ENCODE measurements at places on chromosomes 1 and 21. TPM values are rescaled to one million over a fixed set of nuclear protein-coding genes. Genes with fewer than 3 reads are reported as not detected.

DNA sequence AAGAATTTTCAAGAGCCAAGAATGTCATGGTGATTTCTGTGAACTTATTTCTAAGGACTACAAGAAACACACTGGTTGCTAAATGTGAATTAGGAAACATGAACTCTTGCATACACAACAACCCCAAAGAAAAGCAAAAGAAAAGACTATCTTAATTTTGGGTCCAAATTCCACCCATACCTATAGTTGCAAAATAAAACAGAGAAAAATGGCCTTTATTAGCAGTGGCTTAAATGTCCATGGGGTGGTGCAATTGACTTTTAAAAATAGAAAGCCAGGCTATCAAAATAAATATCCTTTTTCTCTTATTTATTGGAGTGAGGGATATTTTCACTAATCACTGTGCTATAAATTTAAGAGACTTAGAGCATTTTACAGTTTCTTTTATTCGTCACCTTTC is 80.9 kb upstream of the DPYD start:
- H3K27ac ChIP-seq: no peak overlapping the region
- H3K4me3 ChIP-seq: no peak overlapping the region
- H3K4me1 ChIP-seq: no peaks in the 10 kb centered on the region
- H3K27me3 ChIP-seq: no peaks in the 10 kb centered on the region
- H3K36me3 ChIP-seq: no peaks in the 10 kb centered on the region

DNA sequence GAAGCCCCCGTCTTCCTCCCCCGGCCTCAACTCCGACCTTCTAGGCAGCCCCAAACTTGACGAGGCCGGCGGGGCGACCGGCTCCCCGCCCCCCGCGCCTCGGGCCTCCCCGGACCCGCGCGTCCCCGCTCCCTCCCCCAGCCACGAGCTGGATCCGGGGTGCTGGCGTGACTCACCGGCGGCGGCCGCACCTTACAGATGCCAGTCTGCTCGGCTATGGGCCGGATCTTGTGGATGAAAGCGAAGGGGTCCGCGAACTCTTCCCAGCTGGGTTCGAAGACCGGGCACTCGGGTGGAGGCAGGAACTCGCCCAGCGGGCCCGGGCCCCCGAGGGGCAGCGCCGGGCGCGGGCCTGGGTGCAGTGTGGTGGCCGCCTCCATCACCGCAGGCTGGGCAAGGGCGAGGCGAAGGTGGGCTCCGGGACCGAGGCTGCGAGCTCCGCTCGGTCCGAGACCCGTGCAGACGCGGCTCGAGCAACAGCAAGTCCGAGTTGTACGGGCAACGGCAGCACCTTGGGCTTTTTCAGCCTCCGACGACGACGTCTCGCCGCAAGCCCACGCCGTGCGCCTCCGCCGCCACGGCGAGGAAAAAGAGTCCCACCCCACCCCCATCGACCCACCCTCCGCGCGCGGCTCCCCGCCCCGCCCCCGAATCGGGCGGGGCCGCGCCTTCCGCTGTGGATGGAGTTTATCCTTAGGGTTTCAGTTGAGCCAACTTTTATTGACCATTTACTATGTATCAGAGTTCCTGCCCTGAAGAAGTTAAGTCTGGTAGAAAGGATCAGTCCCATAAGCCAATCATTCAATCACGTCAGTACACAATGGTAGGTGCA is at the start of gene KDM5B:
KDM5B (minus strand) TSS at position 496 of the 832 bp plus-strand sequence; CDS start at position 380, 116 bp downstream.
- peaks cover 8% of the 10 kb centered on the region for H3K4me1 ChIP-seq
- H3K4me3 ChIP-seq: peak within 1 kb of the TSS; percentile 95
- no peaks in the 10 kb centered on the region for H3K36me3 ChIP-seq

DNA sequence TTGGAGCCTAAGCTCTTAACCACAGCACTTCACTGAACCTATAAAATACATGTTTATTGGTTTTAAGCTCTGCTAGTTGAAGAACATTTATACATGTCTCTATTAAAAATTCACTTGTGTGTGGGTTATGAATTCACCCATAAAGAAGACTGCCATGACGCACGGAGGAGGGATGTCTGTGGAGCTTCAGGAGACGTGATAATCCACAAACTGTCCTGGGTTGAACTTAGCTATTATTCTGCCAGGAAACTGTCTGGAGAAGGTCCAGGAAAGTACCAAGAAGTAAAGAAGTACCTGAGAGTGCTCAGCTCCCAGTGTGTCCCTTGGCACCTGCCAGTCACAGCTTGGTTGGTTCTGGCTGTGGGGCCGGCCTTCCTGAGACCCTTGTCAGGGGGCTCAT is 56.3 kb downstream of the DDR2 start:
- no peaks in the 10 kb centered on the region for H3K36me3 ChIP-seq
- H3K27ac ChIP-seq: no peak overlapping the region
- DNase-seq: no peak
- no peaks in the 10 kb centered on the region for H3K27me3 ChIP-seq

- DNase-seq: no peak
- peaks cover 31% of the 10 kb centered on the region for H3K4me1 ChIP-seq
- no peak overlapping the region for H3K4me3 ChIP-seq
- H3K27ac ChIP-seq: no peak overlapping the region
- no peaks in the 10 kb centered on the region for H3K27me3 ChIP-seq
Observed at GRCh38 chr1:116945996-116946395, 36.3 kb downstream of the PTGFRN start.

- DNase-seq: no peak
- H3K36me3 ChIP-seq: no peaks in the 10 kb centered on the region
- H3K27ac ChIP-seq: no peak overlapping the region
- no peaks in the 10 kb centered on the region for H3K4me1 ChIP-seq
Observed at GRCh38 chr1:65830306-65830705, 37.6 kb downstream of the PDE4B start.

The BCAR3 gene
- total RNA-seq: 36.3 TPM

The CELA2B gene
- total RNA-seq: not detected

The WNT4 gene
- total RNA-seq: not detected
